ENCODE measurements at places on chromosomes 4 and X. TPM values are rescaled to one million over a fixed set of nuclear protein-coding genes. Genes with fewer than 3 reads are reported as not detected.

- DNase-seq: no peak
Observed at GRCh38 chr4:121958777-121959176, 6.9 kb upstream of the TRPC3 start.

DNA sequence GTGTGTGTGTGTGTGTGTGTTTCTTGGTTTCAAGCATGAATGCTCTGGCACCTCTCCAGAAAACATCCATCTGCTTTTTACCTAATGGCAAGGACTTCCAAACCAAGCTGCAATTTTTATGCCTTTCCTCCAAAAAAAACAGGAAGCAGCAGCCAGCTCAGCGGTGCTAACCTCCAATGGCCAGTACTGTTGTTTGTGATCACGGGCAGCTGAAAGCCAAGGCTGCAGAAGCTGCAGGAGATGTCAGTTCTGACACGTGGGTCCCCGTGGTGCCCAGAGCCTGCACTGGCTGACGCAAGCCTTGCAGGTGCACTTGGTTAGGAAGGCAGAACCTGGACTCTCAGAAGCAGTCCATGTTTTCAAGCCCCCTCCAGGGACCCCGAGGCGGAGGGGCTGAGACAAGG lies 313.6 kb upstream of the DDX53 start:
- DNase-seq: peak; percentile 68

- DNase-seq: no peak
Observed at GRCh38 chr4:138239491-138239890, 2.7 kb downstream of the SLC7A11 start.

DNA sequence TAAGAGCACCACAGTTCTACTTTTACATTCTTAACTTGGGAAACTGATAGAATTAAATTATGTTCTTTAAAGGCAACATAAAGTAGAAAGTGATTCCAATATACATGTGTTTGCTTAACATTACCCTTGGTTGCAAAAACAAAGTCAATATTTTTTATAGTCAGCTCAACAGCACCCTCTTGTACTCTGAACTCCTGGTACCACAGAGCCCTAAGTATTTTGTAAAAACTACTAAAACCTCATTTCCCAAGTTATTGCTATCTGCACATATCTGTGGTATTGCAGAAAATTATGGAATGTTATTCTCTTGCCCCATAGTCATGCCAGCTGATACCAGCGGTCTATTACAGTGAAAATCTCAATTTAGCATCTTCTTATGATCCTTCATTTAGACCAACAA lies 2.9 kb downstream of the KIF4A start:
- peak; percentile 46 for DNase-seq

DNA sequence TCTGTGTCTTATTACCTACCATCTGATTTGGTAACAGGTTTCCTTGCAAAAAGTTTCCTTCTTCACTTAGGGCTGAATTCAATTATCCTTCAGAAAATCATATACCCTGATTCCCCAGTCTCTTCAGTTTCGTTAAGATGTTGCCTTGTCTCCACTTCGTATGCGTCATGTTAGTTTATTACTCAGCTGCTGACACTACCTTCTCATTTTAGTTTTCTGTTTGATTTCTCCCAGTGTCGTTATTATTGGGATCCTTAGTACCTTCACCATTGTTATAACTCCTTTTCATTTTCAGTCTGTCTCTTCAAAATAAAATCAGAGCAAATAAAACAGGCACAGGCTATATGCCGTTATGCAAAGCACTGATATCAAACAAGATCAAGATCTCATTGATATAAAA lies 87.5 kb upstream of the RBPJ start:
- DNase-seq: no peak

- DNase-seq: no peak
Observed at GRCh38 chr4:87363552-87363951, 27.4 kb downstream of the HSD17B11 start.

DNA sequence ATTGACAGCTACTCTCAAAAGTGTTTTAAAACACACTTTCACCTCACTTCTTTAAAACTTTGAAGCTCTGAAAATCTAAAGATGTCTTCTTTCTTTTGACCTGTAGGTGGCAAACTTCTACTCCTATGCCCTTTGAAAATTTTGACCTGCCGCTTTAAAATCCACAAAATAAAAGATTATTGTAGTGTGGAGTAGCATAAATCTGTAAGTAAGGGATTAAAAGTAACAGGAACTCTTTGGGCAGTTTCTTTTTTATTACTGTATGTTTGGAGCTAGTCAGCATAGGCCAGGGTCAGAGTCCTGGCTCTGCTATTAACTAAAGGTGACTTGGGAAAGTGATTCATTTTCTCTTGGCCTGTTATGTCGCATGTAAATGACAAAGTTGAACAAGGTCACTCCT lies 25.5 kb downstream of the BBS12 start:
- DNase-seq: peak; percentile 57

DNA sequence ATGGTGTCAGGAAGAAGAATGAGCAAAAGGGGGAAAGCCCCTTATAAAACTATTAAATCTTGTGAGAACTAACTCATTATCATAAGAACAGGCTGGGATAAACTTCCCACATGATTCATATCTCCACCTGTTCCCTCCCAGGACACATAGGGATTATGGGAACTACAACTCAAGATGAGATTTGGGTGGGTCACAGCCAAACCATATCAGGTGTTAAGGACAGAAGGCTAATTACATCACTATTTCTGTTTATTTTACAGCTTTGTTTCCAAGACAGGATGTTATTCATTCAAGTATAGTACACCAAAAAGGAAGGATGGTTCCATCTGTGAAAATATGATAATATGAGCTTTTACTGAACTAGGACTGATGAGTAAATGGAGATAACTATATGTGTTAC lies 63.7 kb upstream of the ARSJ start:
- DNase-seq: peak; percentile 94

DNA sequence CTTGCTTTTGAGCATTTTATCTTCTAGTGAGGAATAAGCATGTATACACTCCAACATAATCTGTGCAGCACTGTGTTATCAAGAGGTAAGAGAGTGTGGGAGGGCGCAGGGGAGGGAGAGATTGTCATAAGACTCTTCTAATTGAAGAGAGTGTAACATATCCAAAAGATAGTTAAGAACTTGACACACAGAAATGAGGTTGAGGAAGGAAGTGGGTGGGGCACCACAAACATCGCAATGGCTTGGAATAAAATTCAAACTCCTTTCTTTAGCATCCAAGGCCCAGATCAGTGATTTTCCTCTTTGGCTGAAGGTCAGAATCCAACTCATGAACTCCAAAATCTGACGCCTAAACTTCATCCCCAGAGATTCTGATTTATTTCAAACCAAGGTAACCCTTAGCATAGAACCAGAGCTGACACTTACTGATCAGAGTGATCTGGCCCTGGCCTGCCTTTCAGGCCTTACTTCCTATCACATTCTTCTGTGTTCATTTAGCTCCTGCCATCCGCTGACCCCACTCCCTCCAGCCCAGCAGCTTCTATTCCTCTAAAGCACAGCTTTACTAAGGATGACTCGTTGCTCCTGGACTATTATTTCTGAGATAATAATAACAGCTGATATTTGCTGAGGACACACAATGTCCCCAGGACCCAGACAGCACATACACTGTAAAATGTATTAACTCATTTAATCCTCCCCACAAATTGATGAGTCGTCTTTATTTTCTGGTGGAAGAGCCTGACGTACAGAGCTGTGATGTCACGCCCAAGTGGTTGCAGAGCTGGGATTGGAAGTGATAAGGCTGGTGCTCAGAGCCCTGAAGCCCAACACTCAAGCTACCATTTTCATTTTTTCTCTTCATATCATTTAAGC lies 10.6 kb upstream of the CTSO start:
- DNase-seq: peak; percentile 51

DNA sequence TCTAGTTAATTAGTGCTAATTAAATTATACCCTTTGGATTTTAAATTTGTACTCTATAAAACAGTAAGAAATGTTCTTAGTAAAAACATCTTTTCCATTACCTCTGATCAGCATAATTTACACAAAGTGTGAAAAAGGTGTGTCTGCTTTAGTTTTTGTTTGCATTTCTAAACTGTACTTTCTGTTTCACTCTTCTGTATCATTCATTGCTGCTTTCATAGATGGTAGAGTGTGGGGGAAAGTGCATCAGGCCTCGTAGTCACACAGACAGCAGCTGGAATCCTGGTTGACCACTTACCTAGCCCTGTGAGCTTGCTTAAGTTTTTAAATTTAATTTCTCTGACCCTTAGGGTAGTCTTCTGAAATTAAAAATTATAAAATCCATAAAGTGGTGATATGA lies 275.4 kb upstream of the PITX2 start:
- DNase-seq: peak; percentile 29

DNA sequence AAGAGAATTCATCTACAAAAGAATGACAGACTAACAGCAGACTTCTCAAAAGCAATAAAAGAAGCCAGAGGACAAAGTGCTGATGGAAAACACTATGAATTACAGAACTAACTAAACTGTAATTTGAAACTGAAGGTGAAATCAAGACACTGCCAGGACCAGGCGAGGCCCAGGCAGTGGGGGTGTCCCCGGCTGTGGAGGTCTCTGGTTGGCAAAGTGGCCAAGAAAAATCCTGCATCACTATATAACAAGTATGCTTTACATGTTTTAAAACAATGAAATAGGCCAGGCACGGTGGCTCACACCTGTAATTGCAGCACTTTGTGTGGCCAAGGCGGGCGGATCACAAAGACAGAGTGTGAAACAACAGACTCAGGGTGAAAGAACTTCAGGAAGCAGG lies 32.9 kb downstream of the CHM start:
- no peak for DNase-seq

DNA sequence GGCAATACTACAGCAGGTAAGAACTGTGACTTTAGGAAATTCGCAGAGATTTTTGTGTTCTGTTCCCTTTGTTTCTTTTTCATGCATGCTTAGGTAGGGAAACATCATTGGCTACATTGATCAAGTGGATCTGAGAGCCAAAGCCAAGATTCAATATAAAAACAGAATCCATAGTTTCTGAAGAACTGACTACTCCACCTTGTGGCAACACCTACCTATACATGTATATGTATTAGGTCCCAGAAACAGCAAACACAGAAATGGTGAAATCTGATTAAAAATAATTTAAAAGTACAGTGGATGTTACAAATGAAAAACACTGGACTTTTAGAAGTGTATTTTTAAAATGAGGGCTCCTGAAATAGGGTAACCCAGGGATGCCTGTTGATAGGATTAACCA lies 322.6 kb upstream of the MAOA start:
- no peak for DNase-seq

DNA sequence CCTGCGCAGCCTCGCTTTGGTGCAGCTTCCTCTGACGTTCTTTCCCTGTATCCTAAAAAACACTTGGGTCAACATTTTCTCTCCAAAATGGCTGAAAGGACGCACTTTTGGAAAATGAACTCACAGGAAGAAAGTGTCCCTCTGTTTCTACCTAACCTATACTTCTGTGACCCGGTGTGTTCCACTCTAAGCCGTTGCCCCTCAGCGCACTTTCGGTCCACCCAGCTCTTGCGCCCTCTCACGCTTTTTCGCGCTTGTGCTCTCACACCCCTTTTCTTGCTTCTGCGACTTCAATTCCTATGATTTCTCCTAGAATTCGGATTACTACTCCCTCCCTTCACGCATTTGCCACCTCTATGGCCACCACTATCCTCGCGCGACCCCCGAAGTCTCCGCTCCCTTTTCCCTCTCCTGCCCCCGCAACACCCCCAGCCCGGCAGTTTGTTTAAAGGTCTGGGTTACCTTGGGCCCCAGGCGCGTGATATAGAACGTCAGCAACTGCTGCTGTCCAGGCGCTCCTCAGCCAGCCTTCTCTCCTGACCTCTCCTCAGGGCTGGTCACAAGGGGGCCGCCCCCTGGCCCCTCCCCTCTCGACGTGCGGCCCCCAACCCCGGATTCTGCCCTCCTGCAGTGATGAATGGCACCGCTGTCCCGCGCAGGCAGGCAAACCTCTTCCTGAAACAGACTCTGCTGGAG lies at the start of gene USP51:
Gene USP51, minus strand, starts transcription at position 535 of the 696 bp plus-strand sequence. CDS start 909 bp downstream, outside the sequence.
- no peak for DNase-seq

DNA sequence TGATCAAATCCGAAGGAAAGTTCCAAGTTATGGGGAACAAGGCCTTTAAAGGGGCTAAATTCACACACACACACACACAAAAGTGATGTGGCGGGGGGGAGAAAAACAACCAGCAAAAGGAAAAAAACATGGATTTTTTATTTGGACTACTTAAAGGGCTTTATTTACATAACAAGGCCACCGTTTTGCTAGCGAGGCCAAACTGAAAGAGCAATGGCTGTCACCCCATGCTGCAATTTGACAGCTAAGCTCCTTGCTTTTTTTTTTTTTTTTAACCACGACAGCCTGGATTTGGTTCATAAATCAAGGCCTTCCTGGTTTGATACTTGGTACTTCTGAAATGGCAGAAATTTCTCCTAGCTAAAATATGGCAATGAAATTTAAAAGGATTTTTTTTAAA lies 99.6 kb upstream of the PTCHD1 start:
- no peak for DNase-seq

DNA sequence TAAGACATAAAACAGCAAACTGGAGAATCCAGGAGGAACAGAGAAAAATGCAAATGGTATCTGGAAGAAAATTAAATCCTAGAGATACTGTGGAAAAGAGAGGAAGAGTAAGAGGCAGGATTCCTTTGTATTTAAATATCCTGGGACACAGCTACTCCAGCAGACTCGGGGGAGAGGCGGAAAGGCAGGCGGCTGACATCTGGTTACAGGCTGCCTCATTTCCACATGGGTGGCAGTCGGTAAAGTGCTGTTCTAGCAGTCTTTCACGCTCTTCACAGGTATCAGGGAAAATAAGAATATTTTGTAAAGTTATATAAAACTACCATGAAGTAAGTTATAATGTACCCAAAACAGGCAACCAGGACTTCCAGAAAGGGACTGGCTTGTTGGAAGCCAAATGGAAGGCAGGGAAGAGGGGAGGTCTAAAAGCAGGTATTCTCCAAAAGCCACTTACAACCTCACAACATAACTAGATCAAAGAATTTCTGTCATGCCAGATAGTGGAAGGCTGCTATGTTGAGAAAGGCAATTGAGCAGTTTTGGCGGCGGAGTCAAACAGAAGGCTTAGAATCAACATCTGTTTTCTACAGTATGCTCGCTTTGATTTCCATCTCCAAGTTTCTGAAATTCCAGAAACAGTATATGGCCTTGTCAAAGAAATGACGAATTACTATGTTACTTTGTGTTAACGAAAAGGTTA lies 1.3 kb upstream of the TIGD2 start:
- no peak for DNase-seq

- no peak for DNase-seq
Observed at GRCh38 chrX:53474707-53475106, 40.5 kb upstream of the HSD17B10 start.

GRCh38 chrX:53265771-53266574 lies 15.4 kb downstream of the IQSEC2 start:
- DNase-seq: peak; percentile 64

ADH1C gene
- total RNA-seq: not detected

ETDA gene
- total RNA-seq: not detected

SPACA5 gene
- total RNA-seq: not detected

TTC29 gene
- total RNA-seq: 0.19 TPM

GC gene
- not detected for total RNA-seq

PPM1K gene
- 7.4 TPM for total RNA-seq

HS3ST1 gene
- total RNA-seq: under 0.01 TPM

MAOA gene
- 4.6 TPM for total RNA-seq

GPRASP3 gene
- 4.5 TPM for total RNA-seq

SMAD1 gene
- 55.5 TPM for total RNA-seq

NHSL2 gene
- 0.23 TPM for total RNA-seq
